Stimulated activated CD4-positive, alpha-beta T cell treated with anti-CD3 and anti-CD28 coated beads, Interleukin-2, amount 100 ng/mL, for 24 hours (primary cell): ENCODE measurements at places on chromosomes 2 and 18.

GRCh38 chr2:196076778-196077568 is 8.3 kb upstream of the DNAH7 start:
- DNase-seq = no peak

- no peak for DNase-seq
These were observed 1.2 kb upstream of the EN1 start for GRCh38 chr2:118848381-118849225.

- no peak for DNase-seq
These were observed 145.1 kb downstream of the MBD5 start for GRCh38 chr2:148165975-148166374.

DNA sequence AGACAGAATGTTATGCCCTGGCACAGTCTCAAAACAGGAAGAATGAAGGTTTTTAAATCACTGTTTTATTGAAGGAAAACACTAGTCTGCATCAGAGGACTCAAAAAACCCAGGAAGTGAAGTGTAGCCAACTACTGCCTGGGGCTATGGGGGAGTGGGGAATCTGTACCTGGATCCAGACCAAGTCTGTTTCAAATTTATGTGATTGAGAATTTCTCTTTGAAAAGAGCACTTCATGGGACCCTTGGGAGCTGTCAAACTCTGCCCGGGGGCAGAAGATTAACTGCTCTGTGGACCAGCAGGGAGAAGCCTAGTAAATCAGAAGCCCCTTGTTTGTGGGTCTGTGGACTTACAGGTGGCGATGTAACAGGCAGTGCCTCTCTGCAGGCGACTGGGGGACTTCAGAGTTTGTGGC is 45.3 kb upstream of the TANC1 start:
- DNase-seq = no peak

DNA sequence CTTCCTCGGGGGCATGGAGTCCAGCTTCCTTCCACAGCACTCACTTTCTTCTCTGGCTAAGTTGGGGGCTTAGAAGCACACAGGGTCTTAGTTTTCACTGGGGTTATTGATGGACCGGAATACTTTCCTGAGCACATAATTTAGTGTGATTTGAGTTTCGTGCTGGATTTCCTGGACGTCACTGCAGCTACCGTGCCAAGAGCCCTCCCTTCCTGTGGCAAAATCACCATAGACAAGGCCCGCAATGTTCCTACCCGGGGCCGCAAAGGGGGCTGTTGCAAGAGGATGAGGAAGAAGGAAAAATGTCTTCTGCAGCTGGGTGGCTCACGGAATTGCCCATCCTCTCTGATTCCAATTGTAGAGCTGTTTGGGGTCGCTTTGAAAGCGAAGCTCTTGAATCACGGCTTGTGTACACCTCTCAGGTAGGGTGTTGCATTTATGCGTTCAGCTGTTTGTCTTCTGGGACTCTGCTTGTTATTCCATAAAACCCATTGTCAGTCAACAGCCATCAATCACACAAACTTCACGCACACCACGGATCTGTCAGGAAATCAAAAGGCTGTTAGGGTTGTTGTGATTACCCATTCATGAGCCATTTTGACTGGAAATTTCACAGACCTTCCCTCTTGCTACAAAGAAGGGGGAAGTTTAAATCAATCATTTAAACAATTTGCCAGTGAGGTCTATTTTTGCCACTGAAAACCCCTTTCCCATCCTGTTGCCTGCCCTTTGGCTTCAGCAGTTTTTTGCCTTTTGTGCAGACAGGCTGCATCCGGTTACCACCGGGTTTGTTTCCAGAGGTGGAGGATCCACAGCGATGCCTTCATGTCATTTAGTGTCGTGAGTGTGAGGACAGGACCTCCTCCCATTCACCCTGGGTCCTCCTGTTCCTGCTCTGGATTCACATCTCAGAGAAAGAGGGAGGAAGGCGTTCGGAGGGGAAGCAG is 36.0 kb downstream of the SMIM21 start:
- DNase-seq = no peak

DNA sequence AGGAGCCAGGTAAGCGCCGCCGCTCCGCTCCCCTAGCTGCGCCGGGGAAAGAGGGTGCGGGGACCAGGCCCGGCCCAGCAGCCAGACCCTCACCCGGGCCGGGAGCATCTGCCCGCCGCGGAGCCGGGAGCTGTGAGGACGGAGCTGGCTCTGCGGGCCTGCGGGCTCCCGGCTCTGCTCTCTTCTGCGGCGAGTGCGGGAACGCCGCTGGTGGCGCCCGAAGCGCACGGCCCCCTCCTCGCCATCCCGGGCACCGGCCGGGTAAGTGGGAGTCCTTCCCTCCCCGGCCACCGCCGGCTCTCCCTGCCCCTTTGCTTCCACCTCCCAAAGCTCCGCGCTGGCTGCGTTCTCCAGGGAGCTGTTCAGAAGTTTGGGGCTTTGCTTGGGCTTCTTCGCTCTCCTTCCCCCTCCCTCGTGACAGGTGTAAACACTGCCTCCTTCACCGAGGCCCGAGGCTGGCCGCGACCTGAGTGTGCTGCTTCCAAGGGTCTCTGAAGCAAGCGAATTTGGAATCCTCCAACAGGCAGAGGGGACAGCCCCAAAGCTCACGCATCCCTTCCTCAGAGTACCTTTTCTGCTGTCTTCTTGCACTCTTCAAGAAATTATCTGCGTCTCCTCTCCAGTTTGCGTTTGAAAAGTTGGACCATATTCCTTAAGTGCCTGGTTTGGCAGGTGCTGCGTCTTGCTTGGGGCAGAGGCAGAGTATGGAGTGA is 632 bp downstream of the AFTPH start:
- peak; percentile 44 for DNase-seq

DNA sequence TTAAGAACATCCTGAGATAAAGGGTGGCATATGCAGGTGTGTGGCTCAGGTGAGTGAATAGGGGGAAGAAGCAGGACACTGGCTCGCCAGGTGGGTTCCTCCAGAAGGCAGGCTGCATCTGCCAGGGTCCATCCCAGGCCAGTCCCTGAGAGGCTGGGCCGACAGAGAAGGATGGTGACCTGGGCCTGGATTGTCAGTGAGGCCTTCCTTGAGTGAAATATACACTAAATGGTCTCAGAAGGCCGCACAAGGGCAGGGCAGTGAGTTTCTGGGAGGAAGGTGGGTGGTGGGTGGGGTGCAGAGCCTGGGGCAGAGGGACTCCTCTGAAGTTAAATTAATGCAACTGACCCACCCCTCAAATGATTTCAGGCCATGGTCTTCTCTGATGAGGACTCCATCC is 182.1 kb downstream of the ANKRD30B start:
- no peak for DNase-seq

DNA sequence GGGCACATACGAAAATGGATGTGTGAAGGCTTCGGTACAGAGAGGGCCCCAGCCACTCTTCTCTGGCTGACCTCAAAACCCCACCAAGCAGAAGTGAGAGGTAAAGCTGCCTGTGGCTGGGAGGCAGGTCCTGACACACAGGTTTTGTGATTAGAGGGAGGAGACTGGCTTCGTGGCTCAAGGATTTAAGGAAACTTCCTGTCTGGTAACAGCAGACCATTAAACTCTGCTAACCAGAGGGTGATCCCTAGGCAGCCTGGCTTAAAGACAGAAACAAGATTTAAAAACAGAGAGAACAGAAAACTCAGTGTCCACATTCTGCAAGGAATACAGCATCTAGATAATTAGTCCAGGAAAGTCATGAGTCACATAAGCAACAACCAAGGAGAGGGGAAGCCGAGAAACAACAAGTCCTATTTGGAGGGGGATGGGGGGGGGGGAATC is 101.9 kb downstream of the NFATC1 start:
- DNase-seq = no peak

GRCh38 chr2:214180071-214180470 is 230.8 kb upstream of the VWC2L start:
- no peak for DNase-seq

- no peak for DNase-seq
These were observed 145.2 kb downstream of the DTNB start for GRCh38 chr2:25528173-25528572.

DNA sequence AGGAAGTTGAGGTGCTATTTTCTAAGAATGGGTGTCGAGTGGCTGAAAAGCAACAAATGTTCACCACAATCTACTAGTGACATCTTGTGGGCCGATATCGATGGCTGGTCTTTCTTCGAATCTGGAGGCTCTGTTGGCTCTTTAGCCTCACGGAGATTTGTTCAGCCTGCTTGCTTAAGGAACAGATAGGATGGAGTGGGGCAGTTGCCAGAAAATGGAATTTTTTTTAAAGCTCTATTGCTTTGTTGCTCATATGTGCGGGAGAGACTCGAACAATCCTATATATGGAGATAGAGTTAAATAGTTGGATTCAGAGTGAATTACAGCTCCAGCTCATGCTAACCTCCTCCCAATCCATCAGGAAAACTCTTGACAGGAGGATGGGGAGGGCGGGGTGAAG is 70.9 kb upstream of the LYPD6B start:
- DNase-seq = no peak

- DNase-seq = no peak
These were observed 71.1 kb downstream of the DSC3 start for GRCh38 chr18:30971338-30971956.

DNA sequence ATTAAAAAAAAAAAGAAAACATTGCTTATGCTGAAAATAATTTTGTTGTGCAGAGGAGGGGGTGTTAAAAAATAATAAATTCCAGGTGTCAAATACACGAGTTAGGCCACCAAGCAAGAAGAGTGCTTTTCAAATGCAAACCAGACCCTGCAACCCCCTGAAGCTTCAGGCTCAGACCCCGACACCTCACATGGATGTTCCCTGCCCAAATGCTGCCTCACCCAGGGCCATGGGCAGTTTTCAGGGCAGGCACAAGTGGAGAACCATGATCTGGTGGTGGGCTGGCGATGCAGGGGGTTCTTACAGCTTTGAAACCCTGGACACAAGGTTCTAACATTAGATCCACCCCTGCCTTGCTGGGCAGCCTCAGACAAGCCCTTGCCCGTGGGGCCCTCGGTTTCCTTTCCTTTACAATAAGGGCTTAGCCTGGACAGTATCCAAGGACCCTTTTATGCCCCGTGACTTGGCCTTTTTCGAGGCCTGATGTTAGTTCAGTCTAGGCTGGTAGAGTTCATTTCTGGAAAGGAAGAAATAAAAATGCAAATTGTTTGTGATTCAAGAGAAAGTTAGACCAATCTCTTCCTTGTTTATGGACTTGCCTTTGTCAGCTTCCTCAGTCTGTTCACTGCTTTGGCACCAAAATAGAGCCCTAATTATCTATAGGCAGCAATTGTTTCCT is 168.7 kb downstream of the DDX1 start:
- no peak for DNase-seq

- no peak for DNase-seq
These were observed 87.8 kb upstream of the UPP2 start for GRCh38 chr2:158013891-158014290.

GRCh38 chr2:74693213-74693612 is 39.2 kb downstream of the SEMA4F start:
- DNase-seq = no peak

DNA sequence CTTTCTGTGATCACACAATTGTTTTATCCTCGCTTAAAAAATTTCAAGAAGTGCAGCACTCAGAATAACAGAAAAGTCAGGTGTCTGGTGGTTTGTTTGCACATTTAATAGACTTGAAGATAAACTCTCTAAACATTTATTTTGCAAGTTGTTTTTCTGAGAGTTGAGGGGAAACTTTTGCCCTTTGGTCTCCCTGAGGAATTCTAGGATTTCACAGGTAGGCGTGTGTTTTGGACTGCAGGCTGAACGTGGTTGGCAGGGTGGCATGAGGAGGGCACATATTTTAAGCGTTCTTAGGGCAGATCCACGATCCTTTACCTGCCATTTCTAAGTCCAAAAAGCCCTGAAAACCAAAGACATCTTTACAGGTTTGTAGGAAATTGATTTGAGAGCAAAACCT is 188.6 kb downstream of the NEDD4L start:
- no peak for DNase-seq

GRCh38 chr2:46332686-46333281 is 35.6 kb downstream of the EPAS1 start:
- no peak for DNase-seq

GRCh38 chr2:25149646-25150045 is 18.7 kb downstream of the POMC start:
- DNase-seq = no peak

- no peak for DNase-seq
These were observed 59.8 kb upstream of the CHRNA1 start for GRCh38 chr2:174824068-174824467.

DNA sequence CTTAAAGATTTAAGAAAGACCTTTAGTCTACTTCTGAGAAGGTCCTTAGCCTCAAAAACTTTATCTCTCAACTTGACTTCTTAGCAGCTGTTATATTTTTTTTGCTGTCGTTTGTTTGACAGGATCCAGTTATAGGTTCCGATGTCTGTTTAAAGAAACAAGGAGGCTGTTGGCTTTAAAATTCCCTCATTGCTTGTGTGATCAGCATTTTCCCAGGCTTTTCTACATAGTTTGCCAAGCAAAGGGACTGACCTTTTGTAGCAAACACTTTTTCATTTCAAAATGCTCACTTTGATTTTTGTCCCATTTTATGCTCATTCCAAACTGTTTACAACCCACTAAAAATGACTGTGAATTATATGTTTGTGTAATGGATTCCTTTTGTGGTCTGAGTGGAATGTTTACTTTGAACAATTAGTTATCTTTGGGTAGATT is 394.9 kb downstream of the ARHGAP15 start:
- no peak for DNase-seq

DNA sequence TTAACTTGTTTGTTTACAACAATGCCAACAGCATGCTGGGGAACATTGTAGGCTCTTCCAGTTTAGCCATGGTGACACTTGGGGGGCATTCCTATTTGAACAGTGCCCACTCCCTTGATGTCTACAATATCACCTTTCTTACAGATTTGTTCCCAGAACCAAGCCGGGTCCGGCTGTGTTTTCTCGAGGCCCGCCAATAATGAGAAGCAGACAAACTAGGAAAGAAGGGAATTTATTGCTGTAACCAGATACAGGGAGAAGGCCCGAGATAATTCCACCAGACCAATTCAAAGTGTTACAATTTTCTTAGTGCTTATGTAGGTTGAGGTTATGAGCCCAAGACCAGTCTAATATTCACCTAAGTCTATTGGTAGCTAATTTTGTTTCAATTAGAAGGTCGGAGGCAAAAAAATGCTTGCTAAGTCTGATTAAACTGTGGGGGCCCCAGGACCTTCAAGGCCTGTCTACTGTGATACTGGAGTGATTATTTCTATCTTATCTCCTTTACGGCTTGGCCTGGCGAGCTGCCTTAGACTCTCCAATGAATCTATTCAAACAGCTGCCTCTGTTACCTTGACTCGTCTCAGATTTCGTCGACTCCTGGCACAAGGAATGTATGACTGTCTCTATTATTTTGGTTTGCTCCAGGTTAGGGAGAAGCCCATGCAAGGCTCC is 59.1 kb upstream of the PSME4 start:
- DNase-seq = no peak

- no peak for DNase-seq
These were observed 35.1 kb downstream of the KCNJ13 start for GRCh38 chr2:232741294-232741693.

GRCh38 chr18:14074187-14074586 is 58.0 kb downstream of the ZNF519 start:
- no peak for DNase-seq

GRCh38 chr2:218434456-218434855 is 15.5 kb downstream of the VIL1 start:
- no peak for DNase-seq

DNA sequence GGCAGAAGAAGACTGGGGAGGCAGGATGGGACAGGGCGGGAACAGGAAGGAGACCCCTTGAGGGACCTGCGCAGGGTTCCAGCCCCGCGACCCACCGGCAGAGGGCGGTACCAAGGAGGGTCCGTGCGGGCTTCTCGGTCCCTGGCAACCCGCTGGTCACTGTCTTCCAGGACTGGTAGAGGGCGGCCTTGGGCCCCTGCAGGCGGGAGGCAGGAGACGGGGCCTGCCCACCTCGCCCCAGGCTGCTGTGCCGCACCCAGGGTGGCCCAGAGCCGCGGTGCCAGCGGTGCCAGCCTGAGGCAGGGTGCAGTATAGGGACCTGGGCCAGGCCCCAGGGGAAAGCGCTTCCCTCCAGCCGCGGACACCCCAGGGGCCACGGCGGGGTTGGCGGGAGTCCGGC is 34.5 kb downstream of the NEURL3 start:
- peak; percentile 75 for DNase-seq
